ENCODE measurements at places on chromosomes 3 and 15.
A peak's percentile ranks its signal among the peaks of the same experiment; 100 is the strongest.

DNA sequence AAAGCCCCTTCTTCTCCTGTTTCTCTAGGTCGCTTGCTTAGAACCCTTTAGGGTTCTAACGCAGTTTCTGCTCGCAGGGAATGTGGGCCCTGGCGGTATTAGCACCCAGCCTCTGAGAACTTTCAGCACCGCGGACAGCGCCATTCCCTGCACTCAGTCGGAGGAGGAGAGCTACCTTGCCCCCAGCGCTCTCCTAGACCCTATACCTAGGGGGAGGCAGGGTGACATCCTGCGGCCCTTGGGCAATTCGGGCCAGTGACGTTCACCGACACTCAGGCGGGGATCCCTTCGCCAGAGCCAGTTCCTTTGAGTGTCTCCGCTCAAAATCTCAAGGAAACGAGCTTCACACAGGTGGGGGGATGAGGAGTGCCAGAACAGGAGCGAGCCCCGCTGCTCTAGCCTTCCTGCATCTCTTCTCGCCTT, 1.3 kb downstream of the SLC7A14 start:
- DNase-seq: peak; percentile 65

- DNase-seq: no peak
Observed at GRCh38 chr3:79937567-79937966, 169.8 kb upstream of the ROBO1 start.

- no peak for DNase-seq
Observed at GRCh38 chr15:53536479-53537120, 222.9 kb downstream of the WDR72 start.

- no peak for DNase-seq
Observed at GRCh38 chr15:62357431-62357830, 192.3 kb upstream of the C2CD4B start.

- DNase-seq: peak; percentile 27
Observed at GRCh38 chr3:179852142-179852905, 184.4 kb downstream of the PEX5L start.

DNA sequence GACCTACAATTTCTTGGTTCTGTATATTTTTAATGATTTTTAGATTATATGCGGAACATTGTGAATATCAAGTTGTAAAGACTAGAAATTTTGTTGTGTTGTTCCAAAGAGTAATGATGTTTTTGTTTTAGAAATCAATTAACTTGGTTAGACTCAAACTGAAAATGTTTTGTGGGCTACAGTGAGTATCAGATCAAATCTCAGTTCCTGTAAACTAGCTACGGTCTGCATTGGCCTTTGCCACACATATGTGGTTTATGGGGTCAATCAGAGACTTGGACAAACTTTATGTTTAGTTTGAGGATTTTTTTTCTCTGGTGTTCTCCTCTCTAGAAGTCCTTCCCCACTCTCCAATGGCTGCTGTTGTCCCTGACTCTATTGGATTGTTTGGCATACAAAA, 308.0 kb upstream of the THRB start:
- DNase-seq: no peak

- no peak for DNase-seq
Observed at GRCh38 chr3:106025151-106025722, 156.4 kb upstream of the CBLB start.

- no peak for DNase-seq
Observed at GRCh38 chr3:129402616-129403015, 25.8 kb downstream of the EFCAB12 start.

DNA sequence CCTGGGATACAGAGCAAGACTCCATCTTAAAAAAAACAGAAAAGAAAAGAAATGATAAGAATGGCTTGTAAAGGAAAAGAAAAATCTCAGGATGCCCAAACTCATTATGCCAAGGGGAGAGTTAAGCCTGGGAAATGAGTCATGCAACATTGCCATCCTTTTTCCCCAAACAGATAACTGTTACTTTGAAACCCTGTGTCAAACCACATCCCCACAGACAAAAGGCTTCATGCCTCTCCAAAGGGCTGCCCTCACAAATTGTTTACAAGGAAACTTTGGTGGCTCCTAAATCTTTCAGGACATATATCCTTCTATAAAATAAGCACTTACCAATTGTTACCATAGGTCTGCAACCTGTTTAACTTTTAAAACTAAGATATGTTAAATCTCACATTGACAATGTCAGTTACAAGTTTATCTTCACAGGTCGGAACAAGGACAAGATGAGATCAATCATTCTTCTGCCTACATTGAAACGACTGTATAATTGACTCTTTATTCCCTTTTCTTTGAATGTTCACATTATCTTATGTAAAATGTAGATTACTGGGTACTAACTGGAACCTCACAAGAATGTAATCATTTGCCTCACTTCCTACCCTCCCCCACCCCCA, 18.6 kb upstream of the SENP7 start:
- DNase-seq: no peak

DNA sequence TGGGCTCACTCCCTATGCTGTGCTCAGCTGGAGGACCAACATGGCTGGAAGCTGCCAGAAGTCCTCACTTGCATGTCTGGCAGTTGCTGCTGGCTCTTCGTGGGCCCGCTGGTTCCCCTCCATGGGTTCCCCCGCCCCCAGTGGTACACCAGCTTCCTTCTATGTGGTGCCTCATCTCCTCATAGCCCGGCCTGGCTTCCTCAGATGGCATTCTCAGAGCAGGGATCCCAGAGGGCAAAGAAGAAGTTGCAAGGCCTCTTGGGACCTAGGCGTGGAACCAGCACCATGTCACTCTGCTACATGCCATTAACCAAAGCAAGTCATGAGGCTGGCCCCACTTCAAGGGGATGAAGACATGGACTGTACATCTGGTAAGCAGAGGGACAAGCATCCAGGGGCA, 2.9 kb upstream of the CFAP92 start:
- DNase-seq: no peak

- DNase-seq: peak; percentile 35
Observed at GRCh38 chr3:71317749-71318457, 265.6 kb downstream of the FOXP1 start.

DNA sequence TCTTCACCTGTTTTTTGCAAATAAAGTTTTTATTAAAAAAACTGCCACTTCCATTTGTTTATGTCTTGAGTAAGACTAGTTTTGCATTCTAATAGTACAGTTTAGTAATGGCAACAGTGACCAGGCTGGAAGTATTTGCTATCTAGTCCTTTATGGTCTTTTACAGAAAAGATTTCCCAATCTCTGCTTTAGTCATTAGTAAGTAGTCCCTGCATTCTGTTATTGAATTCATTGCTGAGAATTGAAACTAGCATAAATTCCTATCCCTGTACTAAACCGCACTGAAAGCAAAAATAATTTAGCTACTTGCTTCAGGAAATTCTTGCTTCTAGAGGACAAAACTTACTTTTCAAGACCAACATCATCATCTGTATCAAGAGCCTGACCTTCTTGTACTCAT, 46.2 kb downstream of the CNTN6 start:
- no peak for DNase-seq

GRCh38 chr3:23669541-23670255, 136.1 kb upstream of the UBE2E1 start:
- no peak for DNase-seq

DNA sequence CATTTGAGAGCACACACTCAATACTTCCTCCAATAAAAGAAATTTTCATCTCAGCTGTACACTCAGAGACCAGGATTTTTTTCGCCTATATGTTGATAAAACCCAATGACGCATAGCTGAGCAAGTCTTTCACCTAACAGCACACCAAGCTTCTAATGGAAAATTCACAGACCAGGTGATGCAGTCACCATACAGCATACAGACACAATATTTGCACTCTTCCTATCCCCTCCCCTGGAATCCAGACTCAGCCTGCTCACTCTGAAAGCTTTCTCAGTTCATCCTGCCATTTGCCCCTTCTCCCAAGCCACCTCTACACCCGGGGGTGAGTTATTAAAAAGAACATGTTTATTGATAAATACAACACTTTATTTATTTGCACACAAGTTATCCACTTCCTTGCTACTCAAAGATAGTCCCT, 1.7 kb downstream of the TBC1D5 start:
- DNase-seq: no peak

GRCh38 chr3:195106418-195106906, 164.5 kb downstream of the XXYLT1 start:
- DNase-seq: peak; percentile 80

GRCh38 chr15:59537403-59537802, 74.2 kb upstream of the GCNT3 start:
- no peak for DNase-seq

DNA sequence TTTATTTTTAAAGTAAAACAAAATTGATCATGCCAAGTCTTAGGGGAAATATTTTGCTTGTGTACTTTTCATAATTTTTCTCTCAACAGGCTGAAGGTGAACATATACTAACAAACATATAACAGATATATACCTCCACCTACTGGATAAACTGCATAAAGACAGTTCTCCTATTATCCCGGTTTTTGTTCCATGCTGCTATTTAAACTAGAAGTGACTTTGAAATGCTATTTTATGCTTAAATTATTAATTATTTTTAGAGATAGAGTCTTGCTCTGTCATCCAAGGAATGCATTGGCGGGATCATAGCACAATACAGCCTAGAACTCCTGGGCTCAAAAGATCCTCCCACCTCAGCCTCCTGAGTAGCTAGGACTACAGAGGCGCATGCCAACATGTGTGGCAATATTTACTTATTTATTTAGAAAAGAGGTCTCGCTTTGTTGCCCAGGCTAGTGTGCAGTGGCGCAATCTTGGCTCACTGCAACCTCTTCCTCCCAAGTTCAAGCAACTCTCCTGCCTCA, 49.8 kb downstream of the ST3GAL6 start:
- peak; percentile 17 for DNase-seq

DNA sequence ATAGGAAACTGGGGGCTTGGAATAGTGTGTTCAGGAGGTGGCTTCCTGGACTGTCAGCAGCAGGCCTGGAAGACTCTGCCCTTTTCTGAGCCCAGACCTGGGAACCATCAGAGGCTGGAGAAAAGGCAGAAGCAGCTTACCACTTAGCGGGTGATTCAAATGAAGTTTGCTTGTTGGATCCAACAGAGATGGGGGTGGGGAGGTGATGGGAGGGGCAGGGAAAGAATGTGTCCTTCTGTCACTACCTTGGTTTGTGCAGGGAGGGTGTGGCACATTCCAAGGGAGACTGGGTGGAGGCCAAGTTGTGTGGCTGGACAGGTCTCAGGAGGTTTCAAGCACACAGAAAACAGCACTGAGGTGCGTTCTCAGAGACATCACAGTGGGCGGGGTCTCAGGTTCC, 58.8 kb downstream of the TRAK1 start:
- DNase-seq: no peak

DNA sequence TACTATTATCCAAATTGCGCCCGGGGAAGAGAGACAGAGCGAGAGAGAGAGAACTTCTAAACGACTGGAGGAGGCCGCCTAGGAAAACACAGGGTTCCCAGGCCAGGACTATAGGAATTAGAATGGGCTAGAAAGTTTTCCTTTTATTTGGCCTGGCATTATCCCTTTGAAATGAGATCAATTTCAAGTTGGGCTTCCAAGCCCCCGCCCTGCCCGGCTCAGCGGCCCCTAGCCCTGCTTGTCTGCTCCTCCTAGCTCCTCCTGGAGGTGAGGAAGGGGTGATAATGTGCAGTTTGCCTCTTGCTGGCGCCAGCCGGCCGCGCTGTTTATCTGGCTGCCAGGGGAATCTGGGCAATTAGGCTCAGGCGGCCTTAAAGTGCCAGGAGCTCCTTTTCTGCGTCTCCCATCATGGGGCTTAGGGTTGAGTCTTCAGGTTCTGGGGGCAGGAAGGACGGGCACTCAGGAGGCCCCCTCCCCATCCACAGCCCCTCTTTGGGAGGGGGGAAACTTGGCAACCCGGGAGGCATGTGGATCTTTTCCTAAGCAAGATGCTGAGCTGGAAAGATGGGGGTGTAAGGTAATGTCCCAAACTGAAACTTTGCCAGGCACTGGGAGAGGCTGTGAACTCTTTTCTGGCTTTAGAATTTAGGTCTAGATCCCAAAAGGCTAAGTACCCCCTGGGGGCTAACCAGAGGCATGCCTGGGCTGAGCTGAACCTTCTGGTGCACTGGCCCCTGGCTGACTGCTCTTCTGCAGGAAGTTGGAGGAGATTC, 5.5 kb downstream of the SMAD6 start:
- DNase-seq: no peak

DNA sequence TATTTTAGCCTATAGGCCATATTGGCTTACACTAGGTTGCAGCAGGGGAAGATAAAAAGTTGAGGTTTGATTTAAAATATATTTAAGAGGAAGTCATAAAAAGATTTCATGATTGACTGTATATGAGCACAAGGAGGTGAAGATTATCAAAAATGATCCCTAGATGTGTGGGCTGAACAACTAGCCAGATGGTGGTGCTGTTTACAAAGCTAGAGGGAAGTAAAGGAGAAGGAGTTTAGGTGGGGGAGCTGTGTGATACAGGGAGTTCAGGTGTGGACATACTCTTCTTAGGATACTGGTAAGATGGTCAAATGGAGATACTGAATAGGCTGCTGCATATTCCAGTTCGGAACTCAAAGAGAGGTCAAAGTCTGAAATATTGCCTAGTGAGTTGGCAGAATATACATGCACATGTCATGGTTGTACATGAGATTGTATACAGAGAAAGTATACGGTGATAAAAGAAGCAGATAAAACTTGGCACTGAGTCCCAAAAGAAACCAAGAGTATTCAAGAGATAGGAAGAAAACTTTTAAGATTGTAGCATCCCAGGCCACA, 727.8 kb downstream of the NLGN1 start:
- peak; percentile 15 for DNase-seq

DNA sequence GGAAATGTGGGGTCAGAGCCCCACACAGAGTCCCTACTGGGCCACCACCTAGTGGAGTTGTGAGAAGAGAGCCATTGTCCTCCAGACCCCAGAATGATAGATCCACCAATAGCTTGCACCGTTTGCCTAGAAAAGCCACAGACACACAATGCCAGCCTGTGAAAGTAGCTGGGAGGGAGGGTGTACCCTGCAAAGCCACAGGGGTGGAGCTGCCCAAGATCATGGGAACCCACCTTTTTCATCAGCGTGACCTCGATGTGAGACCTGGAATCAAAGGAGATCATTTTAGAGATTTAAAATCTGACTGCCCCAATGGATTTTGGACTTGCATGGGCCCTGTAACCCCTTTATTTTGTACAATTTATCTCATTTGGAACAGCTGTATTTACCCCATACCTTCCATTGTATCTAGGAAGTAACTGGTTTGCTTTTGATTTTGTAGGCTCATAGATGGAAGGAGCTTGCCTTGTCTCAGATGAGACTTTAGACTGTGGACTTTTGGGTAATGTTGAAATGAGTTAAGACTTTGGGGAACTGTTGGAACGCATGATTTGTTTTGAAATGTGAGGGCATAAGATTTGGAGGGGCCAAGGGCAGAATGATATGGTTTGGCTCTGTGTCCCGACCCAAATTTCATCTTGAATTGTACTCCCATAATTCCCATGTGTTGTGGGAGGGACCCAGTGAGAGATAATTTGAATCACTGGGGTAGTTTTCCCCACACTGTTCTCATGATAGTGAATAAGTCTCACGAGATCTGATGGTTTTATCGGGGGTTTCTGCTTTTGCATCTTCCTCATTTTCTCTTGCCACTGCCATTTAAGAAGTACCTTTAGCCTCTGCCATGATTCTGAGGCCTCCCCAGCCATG, 49.0 kb downstream of the CD200 start:
- DNase-seq: no peak

DNA sequence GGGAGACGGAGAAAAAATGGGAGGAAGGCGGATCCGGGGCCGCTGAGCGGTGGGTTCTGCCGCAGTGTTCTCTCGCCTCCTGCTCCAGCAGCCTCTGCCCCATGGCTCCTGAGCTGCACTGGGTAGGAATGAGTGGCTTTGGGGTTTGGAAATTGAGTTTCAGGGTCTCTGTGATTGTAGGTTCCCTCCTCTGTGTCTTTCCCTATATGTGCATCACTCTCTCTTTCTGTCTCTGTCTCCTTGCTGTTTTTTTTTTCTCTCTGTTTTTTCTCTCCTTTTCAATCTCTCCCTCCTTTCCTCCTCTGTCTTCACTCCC, 1.9 kb downstream of the GRM7 start:
- DNase-seq: no peak

- no peak for DNase-seq
Observed at GRCh38 chr15:61032600-61033286, 196.4 kb downstream of the RORA start.
